ENCODE measurements at places on chromosomes 7 and 10.

GRCh38 chr7:157521061-157521731 is 184.4 kb downstream of the DNAJB6 start:
- no peak for DNase-seq

- DNase-seq: no peak
Observed at GRCh38 chr7:133458688-133459087, 205.8 kb downstream of the EXOC4 start.

GRCh38 chr10:100479037-100479436 is 16.2 kb downstream of the WNT8B start:
- DNase-seq: no peak

DNA sequence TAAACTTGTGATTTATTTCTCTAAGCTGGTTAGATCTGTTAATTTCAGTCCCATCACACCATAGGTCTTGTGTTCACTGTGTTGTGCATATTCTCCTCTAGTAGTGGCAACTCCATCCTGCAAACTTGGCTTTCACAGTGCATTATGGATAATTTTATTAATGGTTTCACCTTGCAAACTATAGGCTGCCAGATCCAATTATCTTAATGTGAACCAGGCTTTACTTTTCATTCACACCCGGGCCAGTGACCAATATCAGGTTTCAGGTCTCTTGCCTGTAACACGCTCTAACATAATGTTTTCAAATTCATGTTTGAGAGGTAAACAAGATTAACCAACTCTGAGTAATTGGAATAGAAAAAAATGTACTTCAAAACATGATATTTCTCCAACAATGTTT is 1293.0 kb downstream of the REEP3 start:
- no peak for DNase-seq

- no peak for DNase-seq
Observed at GRCh38 chr10:16518822-16519221, 2.9 kb downstream of the C1QL3 start.

- no peak for DNase-seq
Observed at GRCh38 chr7:125195156-125195555, 265.5 kb upstream of the POT1 start.

GRCh38 chr7:131795400-131795799 is 239.0 kb upstream of the PODXL start:
- no peak for DNase-seq

GRCh38 chr7:21023841-21024484 is 237.3 kb upstream of the SP8 start:
- no peak for DNase-seq

DNA sequence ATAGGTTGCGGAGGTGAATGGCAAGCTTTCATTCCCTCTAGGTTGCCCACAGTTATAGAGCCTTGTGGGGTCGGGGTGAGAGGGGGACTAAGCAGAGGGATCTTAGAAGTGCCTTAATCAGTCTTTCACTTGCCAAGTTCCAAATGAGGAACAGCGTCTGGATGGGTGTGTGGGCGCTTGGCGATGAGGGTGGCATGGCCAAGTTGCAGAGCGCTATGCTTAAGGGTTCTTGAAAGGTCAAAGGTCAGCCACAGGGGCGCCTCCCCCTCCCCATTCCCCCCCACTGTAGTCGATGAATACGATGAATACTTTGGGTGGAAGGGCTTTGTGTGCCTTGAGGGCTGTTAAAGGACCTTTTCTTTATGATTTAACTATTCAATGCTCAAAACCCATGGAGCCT is 185.0 kb downstream of the TCF7L2 start:
- DNase-seq: no peak

DNA sequence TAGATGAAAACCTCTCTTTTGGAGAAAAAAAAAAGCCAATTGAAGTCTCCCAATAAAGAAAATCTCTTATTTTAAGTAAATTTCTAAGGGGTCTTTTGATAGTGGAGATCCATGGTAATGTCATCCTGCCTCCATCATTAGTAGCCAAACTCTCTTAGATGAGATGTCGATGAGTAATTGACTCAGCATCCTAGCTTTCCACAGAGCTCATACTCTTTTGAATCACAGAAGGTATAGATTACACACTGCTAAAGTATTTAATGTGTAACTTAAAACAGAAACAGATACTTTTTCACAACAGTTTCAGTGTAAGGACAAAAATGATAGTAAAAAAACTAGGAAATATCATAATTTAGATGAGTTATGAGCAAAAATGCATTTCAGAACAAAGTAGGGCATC is 19.4 kb downstream of the MAGI2 start:
- no peak for DNase-seq

- DNase-seq: no peak
Observed at GRCh38 chr7:46897381-46897780, 684.5 kb downstream of the TNS3 start.

DNA sequence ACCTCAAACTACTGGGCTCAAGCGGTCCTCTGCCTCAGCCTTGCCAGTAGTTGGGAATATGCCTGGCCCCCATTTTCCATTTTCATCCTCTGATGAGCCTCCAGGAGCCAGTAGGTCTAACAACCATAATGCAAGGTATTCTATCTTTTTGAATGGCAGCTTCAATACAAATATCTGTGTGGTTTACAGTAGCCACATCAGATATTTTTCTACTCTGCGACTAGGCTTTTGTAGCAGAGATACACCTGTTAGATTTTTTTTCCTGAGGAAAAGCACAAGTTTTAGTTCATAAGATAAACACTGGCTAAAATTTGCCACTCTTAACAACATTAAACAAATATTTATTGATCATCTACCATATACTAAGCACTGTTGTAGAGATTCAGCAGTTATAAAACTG is 3.9 kb upstream of the GLCCI1 start:
- no peak for DNase-seq

- no peak for DNase-seq
Observed at GRCh38 chr10:35011771-35012191, 78.4 kb downstream of the CUL2 start.

DNA sequence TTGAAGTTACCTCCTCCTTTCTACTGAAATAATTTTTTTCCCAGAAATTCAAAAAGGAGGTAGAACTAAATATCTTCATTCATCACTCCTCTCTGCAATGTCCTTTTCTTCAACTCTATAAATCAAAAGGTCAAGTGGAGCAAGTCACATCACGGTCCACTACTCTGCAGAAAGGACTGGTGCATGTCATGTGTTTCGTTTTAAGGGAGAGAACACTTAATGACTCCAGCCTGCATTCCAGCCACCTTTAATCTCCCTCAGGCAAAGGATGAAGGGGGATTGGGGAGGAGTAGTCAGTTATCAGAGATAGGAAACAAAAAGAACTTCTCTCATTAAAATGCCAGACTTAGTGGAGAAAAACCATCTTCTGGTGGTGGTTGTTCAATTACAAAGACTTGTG is 78.9 kb downstream of the ANK3 start:
- DNase-seq: no peak

DNA sequence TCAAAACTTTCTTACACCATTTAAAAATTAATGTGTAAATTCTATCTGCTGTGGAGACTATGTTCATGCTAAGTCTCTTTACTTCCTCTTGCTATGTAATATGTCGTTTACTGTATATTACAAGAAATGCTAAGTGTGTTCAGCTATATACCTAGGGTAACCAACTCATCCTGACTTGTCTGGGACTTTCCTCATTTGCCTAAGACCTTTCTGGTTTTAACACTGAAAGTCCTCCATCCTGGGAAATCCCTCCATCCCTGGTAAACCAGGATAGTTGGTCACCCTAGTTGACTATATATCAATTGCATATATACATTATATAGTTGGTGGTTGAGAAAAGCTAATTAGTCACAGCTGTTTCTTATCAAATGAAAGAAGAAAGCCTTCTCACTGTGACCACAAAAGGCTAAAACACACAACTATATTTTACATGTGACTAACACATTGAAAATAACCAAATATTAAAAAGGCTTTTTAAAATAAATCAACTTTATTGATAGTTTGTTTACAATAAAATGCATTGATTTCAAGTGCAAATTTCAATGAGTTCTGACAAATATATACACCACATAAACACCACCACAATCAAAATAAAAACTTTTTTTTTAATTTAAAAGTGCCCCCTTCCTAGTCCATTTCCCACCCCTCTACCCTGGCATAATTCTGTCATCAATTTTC is 167.7 kb upstream of the INHBA start:
- no peak for DNase-seq

- no peak for DNase-seq
Observed at GRCh38 chr7:21771906-21772610, 173.6 kb downstream of the CDCA7L start.

- DNase-seq: no peak
Observed at GRCh38 chr10:71486484-71487114, 89.9 kb downstream of the CDH23 start.

DNA sequence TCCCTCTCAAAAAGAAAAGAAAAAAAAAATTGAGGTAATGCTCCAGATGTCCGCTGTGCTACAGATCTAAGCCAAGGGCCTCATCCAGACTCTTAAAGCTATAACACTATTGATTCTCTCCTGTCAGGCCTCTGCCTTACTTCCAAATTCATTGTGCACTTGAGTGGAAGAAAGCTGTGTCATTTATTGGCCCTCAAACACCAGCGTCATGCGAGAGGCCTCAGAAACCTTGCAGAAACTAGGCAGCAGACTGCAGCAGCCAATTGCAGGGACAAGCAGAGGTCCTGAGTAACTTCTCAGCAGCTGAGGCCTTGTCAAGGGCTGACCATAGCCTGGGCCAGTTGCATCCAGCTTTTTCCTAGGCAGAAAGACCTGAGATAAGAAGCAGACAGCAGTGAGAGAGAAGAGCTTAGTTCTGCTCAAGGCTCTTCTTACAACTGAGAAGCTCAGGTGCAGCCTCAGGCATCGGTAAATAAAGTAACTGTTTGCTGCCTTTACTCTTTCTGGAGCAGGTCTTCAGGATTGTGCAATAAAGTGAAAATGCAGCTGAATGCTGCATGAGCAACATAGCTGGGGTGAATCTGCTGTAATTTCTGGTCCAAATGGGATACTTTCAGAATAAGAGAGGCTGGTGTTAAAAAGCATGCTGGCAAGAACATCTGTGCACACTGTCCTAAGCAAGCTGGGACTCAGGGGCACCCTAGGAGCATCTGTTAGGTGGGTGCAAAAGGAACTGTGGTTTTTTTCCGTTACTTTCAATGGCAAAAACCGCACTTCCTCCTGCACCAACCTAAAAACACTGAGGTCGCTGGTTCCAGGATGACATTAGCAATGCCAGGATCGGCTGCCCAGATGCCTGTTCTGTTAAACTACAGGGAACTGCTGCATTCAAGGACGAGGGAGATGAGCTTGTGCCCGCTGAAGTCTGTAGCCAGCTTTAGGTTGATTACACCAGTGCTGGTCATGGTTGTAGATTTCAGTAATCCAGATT is 181.8 kb upstream of the PFKP start:
- no peak for DNase-seq

Data from hypothalamus (tissue), 51 donors.